ENCODE measurements at places on chromosomes 2 and 18.

DNA sequence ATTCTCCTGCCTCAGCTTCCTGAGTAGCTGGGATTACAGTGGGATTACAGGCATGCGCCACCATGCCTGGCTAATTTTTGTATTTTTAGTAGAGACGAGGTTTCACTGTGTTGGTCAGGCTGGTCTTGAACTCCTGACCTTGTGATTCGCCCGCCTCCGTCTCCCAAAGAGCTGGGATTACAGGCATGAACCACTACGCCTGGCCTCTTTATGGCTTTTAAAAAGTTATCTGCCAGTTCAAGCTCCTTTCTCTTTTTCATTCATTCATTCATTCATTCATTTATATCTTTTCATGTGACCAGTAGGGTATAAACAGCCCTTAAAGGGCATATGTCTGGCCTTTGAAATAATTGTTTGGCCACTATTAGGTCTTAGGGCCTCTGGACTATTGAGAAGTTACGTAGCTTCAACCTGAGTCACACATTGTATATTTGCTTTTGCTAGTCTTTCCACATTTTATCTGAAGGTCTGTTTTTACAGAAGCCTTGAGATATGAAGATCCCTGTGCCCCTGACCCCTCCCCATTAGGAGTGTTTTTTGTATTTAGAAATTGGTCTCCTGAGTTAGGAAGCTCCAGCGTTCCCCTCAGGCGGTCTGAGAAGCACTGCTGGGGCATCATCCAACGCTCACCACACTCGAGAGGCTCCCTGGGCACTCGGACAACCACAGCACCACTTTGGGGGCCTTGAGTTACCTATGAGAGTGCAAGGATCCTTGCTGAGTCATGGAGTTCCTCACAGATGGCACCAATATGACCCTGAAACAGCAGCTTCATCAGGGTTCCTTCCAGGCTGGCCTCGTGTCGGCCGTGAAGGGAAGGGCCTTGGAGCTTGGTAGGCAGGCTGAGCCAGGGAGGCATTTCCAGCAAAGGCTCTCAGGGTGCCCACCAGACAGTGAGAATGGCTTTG is 21.8 kb downstream of the FZD5 start:
- no peak for DNase-seq

DNA sequence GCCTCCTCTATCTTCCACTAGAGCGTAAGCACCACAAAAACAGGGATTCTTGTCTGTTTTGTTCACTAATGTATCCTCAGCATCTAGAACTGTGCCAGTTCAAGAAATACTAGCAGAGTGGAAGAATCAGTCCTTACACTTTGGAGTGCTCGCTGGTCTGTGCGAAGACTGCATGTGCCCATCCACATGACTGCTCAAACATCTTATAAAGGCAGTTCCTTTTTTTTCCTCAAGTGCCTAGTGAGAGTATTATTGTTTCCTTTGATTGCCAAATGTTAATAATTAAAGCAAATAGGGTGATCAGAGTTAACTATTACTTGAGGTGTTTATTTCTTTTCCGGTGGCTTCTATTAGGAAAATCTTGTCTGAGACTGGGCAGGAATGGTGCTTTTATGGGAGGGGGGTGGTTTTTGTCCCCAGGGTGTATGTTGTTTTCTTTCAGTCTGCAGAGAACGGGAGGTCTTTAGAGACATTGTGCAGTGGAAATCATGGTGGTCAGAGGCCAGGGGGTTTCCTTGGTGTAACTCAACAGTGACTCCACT is 45.6 kb upstream of the ITGB6 start:
- DNase-seq, result no peak

- DNase-seq, result no peak
Observed at GRCh38 chr2:162242586-162243280, 512 bp downstream of the FAP start.

DNA sequence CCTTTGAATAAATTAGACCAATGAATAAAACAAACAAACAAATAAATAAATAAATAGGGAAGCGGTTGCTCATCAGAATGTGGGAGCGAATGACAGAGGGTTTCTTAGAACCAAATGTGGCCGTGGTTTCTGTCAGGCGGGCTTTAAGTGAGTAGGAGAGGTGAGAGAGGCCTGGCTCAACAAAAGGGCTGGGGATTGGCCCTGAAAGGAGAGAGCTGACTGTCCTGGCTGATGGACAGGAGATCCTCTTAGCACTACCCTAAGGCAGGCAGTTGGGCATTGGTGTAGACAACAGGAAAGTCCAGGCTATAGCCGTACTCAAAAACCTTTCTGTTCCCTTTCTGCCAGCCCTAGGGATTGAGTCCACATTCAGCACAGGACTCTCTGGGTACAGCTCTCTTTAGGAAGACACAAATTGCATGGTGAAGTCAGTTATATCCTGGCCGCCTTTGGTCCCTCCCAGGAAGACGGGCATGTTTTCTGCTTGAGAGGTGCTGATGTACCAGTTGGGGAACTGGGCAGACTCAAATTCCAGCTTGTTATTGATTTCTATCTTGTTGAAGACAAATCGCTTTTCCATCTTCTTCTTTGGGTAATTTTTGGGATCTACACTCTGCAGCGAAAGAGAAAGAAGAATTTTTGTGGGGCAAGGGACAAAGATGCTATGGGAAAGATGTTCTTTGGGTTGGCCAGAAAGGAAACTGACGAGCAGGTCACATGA is 6.5 kb downstream of the IL1B start:
- DNase-seq, result no peak

DNA sequence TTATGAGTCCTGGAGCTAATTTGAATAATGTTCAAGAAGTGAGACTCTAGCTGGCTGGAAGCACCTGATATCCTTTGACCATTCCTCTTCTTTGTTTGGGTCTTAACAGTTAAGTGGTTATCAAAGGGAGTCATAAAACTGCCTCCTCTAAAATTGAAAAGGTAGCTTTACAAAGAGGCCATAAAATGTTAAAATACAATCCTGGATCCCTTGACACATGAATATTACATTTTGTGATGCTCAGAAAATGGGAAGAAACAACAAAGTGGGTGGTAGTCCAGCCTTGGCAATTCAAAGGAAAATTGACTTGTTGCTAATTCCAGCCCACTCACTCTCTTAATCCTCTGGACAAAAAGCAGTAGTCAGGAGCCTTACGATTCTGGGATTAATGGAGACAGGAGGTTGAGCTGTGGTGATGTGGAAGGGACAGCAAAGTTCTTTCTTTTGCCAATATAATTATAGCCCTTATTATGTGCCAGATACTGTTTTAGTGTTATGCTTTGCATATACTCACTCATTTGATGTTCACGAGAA is 339.2 kb downstream of the PDE11A start:
- DNase-seq, result no peak
